ENCODE measurements at places on chromosomes 1 and 21.

GRCh38 chr1:234731569-234732085 lies 121.6 kb upstream of the IRF2BP2 start:
- DNase-seq, result no peak

- DNase-seq, result no peak
Measured at GRCh38 chr1:220983877-220984635, 104.8 kb downstream of the HLX start.

DNA sequence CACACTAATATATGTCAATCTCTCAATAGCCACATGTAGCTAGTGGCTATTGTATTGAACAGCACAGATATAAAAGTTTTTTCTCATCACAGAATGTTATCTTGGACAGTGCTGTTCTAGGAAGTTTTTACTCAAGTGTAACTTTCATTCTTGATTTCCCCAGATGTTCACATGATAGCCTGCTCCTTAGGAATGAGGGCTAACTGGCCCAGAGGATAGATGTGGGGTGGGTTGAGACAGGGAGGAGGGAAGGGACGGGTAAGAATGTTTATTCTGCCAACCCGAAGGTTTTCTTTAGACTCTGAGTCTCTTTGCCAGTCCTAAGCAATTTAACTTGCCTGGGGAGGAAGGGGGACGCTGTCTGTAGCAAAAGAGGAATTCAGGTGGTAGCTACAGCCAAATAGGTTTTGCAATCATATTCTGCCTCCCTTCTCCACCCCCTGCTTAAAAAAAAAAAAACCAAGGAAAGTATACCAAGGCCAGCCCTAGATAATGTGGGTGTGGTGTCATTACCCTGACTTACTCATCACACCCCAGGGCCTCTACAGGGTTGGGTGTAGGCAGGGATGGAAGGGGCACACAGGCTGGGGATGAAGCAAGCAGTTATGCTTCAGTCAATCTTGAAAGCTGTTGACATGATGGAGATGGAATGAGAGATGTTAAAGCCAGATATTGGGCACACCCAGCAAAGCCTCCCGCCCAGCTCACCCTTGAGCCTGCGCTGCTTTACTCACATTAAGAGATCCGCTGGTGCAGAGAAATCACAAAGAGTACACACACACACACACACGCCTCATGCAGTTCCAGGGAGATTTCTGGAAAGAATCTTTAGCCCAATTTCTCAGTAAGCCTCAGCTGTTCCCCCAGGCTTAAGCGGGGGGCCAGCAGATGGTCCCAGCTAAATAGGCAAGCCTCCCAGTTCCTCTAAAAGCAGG lies 59.9 kb downstream of the PLXNA2 start:
- no peak for DNase-seq

DNA sequence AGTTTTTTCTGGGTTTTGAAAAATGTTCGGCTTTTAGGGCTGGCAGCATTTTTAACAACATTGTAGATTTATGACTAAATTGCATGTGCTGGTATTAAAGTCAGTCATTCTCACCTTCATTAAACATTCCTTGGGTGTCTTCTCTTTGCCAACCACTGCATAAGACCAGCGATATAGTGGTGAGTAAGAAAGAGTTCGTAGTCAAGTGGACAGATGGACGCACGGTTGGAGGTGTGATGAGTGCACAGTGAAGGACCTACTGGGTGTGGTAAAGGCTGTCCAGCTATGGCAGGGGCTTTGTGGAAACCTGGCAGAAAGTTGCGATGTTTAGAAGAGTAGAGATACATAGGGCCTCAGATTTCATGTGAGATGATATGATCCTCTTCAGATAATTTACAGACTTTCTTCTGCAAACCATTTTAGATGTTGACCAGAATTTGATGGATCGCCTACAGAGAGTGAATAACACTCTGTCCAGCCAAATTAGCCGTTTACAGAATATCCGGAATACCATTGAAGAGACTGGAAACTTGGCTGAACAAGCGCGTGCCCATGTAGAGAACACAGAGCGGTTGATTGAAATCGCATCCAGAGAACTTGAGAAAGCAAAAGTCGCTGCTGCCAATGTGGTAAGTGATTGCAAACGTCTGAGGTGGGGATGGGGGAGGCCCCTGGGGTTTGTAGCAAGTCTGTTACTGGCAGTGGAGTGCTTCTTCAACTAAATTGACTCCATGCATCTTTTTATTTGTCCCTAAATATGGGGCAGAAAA lies 56.0 kb upstream of the LAMC2 start:
- DNase-seq, result no peak

- no peak for DNase-seq
Measured at GRCh38 chr1:52059321-52059720, 3.2 kb downstream of the BTF3L4 start.

Data from stimulated activated CD8-positive, alpha-beta memory T cell treated with anti-CD3 and anti-CD28 coated beads, Interleukin-7, amount 100 ng/mL, for 24 hours (primary cell).